ENCODE measurements at places on chromosomes 13 and 19.

GRCh38 chr13:43122791-43123190 is 99.4 kb downstream of the DNAJC15 start:
- no peak for DNase-seq

GRCh38 chr13:113508521-113509254 is 18.2 kb upstream of the DCUN1D2 start:
- no peak for DNase-seq

GRCh38 chr13:90824032-90824431 is 523.5 kb upstream of the MIR17HG start:
- DNase-seq = no peak

DNA sequence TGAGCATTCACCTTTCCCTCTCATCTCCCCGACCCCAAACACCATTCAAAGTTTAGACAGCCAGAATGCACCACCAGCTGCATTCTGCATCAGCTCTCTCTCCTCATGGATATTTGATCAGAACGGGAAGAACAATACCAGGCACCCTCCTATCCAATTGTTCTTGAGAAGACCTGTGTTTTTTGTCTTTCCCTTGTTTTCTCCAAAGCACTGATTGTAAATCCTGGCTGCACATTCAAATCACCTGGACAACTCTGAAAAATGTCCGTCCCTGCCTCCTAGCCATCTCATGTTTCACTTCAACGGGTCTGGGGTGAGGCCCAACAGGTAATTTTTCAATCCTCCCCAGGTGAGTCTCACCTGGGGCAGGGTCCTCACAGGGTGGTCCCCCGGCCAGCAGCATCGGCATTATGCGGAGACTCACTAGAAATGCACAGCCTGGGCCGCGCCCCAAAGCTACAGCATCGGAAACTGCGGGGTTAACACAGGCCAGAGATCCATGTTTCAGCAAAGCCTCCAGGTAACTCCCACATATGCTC is 5.5 kb downstream of the IRS2 start:
- DNase-seq = no peak

- DNase-seq = no peak
These were observed 329.2 kb upstream of the TSHZ3 start for GRCh38 chr19:31678421-31678820.

- no peak for DNase-seq
These were observed 80.0 kb downstream of the GPR12 start for GRCh38 chr13:26680572-26680971.

GRCh38 chr13:98878486-98879126 is 99.3 kb downstream of the DOCK9 start:
- DNase-seq = no peak

Measured in activated T-helper 1 cell treated with anti-CD3 and anti-CD28 coated beads, Interleukin-2, amount 50 U/mL, for 16 hours (primary cell).